GM23248 (cell line): ENCODE measurements at places on chromosomes 2 and 18. TPM values are rescaled to one million over a fixed set of nuclear protein-coding genes. Genes with fewer than 3 reads are reported as not detected.
A peak's percentile ranks its signal among the peaks of the same experiment; 100 is the strongest.

UPP2 gene
- not detected in 2 replicates for total RNA-seq

GRCh38 chr18:68429841-68430240 lies 285.1 kb downstream of the TMX3 start:
- H3K4me3 ChIP-seq = no peak overlapping the region
- 0 out of 2 replicates have a peak overlapping the region, but pooled peaks have one; percentile 3 for H3K27ac ChIP-seq
- no peaks in the 10 kb centered on the region for H3K36me3 ChIP-seq
- no peaks in the 10 kb centered on the region for H3K27me3 ChIP-seq
- H3K4me1 ChIP-seq = peaks cover 55% of the 10 kb centered on the region

DNA sequence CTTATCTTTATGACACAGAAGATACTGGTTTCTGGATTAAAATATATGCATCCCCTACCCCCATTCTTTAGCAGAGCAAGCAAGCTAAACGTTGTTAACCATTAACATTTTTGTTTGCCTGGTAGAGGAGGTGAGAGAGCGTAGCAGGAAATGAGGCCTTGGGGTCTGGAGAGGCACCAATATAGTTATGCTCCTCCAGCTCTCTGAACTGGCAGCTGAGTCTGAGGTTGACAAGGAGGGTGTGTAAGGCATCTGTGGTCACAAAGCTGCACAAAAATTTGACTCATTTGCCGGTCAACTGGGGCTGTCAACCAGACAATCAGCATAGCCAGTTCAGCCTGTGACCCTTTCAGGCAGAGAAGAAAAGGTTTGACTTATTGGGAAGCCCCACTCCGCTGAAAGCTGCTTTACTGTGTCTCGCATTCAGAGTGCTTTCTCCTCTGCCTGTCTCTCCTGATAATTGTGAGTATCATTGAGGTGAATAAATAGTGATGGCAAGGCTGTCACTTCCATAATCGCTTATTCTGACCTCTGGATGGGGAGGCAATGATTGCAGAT lies 647.5 kb upstream of the SETBP1 start:
- H3K4me1 ChIP-seq = no peaks in the 10 kb centered on the region
- H3K4me3 ChIP-seq = no peak overlapping the region
- H3K27ac ChIP-seq = no peak overlapping the region
- no peaks in the 10 kb centered on the region; the same call in 1 of the 2 replicates for H3K27me3 ChIP-seq
- no peaks in the 10 kb centered on the region for H3K36me3 ChIP-seq

DNA sequence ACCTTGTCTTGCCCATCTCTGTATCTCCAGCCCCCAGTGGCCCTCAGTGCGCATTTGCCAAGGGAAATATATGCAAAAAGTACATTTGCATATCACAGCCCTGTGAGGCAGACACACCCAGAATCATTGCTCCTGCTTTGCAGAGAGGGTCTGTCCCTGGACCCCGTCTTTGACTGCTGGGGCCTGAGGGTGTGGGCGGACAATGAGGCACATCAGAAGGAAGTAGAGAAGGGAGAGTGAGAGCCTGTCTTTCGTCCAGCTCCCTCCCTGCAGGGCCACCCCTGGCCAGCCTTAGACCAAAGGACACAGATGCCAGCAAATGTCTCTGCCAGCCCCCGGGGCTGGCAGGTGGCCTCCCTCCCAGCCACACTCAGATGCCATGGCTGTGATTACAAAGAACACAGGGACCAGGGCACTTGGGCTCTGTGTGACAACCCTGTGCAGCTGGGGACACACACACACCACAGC lies 516.2 kb upstream of the MYT1L start:
- H3K36me3 ChIP-seq = no peaks in the 10 kb centered on the region
- no peak overlapping the region for H3K4me3 ChIP-seq
- no peaks in the 10 kb centered on the region for H3K27me3 ChIP-seq
- no peaks in the 10 kb centered on the region for H3K4me1 ChIP-seq
- no peak for DNase-seq

GRCh38 chr18:11175266-11175979 lies 26.1 kb upstream of the PIEZO2 start:
- DNase-seq = peak; percentile 81
- peaks cover 58% of the 10 kb centered on the region for H3K4me1 ChIP-seq
- no peaks in the 10 kb centered on the region for H3K36me3 ChIP-seq
- no peaks in the 10 kb centered on the region for H3K27me3 ChIP-seq
